ENCODE measurements at places on chromosomes 13 and 19.

DNA sequence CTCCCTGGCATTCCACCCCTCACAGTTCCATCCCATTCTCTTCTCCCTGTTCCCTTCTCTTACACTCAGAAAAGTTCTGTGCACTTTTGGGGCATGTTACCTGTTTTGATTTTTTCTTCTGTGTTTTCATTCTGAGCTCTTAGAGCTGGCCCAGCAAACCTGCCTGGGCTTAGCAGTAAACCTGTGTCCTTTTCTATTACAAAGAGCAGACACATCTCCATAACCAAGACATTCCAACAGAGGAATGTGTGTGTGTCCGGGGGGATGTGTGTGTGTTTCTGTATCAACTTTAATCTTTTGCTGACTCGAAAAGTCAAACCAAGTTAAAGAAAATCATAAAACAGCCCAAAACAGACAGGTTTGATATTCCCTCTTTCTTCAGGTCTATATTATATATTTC is 49.1 kb upstream of the SOX21 start:
- no peak for DNase-seq

GRCh38 chr13:69755101-69755500 is 352.5 kb upstream of the ATXN8OS start:
- DNase-seq = no peak

GRCh38 chr19:16381756-16382401 is 57.3 kb downstream of the KLF2 start:
- DNase-seq = no peak

- DNase-seq = no peak
These were observed 60.6 kb upstream of the SERP2 start for GRCh38 chr13:44312834-44313551.

DNA sequence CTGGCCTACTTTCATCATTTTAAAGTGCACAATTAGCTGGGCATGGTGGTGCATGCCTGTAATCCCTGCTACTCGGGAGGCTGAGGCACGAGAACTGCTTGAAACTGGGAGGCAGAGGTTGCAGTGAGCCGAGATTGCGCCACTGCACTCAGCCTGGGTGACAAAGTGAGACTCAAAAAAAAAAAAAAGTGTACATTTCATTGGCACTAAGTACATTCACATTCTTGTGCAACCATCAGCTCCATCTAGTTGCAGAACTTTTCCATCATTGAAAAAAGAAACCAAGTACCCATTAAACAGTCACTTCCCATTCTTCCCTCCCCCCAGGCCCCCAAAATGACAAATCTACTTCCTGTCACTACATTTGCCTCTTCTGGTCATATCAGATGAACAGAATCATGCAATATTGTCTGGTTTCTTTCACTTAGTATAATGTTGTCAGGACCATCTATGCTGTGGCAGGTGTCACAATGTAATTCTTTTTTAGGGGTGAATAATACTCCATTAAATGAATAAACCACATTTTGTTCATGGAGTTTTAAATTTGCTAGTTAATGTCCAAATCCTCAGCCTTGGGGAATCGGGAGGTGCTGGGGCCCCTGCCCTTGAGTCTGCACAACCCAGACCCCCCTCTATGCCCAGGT is 7.4 kb upstream of the SIGLEC11 start:
- DNase-seq = no peak

- no peak for DNase-seq
These were observed 1.8 kb downstream of the APOC4 start for GRCh38 chr19:44943801-44944249.

GRCh38 chr19:36257520-36257876 is 42.6 kb downstream of the ZNF146 start:
- no peak for DNase-seq

DNA sequence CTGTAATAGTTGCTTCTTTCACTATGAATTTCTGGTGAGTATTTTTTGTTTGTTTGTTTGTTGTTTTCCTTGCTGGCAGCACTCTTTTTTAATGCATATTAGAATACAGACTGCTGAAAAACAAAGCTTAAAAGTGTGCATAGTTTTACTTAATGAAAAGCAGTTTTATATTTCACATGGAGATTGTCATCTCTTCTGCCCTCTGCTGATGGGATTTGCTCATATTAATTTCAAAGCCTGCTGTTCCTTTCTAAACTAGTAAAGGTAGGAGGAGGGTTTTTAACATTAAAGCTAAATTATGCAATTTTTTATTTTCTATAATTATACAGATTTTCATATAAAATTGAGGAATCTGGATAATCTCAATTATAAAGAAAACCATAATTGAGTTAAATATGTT is 692.6 kb upstream of the SLITRK1 start:
- no peak for DNase-seq
